ENCODE measurements at places on chromosomes 3 and 15.

DNA sequence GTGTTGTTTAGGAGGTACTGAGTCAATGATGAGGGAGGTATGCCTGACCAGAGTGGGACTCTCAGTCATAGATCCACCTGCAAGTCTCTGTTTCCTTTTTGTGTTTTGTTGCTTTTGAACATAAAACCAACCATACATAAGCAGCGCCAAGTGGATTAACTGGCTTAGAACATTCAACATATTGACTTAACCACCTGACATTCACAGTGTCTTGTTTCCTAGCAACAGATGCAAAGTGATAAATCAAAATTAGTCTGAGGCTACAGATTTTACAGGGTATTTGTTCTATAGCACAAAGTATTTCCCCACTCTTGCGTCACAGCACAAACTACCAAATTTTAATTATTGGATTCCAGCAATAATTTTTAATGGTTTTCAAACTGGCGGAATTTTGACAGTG lies 283.8 kb downstream of the BBX start:
- DNase-seq = no peak

- DNase-seq = no peak
These were observed 31.0 kb downstream of the FSTL1 start for GRCh38 chr3:120419797-120420196.

DNA sequence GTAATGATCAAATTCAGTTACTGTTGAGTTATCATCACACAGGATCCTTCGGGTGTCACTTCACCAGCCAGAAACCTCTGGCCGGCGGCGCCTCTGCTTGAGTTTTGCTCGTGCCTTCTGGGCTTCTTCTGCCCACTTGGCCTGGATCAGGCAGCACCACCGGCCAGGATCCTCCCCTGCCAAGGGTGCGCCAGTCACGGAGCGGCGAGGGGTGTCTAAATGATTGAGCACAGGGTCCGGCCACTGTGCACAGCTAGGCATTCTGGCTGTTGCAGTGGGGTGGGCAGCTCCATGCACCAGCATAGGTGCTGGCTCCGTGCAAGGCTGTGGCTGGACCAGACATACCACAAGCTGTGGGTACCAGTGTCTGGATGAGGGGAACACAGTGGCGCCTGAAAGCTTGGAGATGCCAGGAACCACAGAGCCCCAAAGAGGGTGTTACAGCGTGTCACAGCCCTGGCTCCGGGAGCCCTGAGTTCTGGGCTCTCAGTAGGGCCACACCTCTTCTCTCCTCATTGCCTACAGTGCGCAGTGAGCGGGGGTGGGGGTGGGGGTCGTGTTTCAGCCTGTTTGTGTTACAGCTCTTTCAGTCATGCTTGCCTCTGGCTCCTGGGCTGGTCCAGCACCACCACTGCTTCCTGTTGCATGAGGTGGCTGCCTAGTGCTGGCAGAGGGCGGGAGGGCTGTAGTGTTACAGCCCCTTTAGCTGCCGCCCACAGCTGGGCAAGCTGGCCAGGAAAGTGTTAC lies 169.4 kb downstream of the FNDC3B start:
- DNase-seq = no peak

DNA sequence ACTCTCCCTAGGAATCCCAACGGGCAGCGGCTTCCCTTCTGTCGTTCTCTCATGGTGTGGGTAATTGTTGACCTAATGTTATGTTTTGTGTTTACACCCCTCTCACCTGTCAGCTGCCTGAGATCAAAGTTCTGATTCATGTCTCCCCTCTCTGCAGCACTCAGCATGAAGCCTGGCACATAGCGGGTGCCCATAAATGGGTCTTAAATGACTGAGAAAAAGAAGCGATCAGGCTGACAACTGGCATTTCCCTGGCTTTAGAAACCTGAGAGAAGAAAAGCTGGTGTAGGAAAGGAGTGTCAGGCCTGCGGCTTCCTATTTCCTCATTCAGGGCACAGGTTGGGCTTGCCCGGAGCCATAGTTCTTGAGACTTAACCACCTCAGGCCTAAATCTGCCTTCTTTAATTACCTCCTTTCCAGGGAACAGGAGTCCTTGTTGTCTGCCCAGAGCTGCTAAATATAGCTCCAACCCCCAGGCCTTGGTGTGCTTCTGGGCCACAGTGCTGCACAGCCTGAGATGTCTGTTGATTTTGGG lies 31.8 kb downstream of the LPP start:
- no peak for DNase-seq

- no peak for DNase-seq
These were observed 84.4 kb downstream of the DNAJB8 start for GRCh38 chr3:128382221-128382807.

- DNase-seq = peak; percentile 17
These were observed 174.5 kb upstream of the LRIG1 start for GRCh38 chr3:66675366-66675765.

DNA sequence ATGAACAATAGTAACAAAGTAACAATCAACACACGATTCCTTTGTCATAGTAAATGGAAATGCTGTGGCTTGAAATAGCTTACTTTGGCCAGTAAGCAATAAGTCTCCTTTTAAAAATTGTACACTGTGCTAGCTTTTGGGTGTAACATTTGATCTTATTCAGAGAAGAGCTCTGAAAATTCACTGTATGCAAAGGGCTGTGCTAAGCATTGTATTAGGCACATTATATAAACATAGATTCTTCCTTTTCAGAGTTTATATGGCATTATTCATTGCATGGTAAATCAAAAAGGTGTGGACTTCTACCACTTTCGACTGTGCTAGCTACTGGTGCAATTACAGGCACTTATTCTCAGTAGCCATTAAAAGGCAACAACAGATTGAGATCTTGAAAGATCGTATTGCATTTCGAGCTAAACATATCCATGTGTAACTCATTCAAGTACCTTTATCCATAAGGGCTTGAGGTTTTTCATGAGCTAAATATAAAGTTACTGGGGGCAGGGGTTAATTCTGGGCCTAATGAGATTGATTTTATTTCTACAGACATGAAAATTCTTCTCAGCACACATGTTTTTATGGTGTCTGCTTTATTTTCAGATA lies 246.8 kb downstream of the NR1D2 start:
- no peak for DNase-seq

DNA sequence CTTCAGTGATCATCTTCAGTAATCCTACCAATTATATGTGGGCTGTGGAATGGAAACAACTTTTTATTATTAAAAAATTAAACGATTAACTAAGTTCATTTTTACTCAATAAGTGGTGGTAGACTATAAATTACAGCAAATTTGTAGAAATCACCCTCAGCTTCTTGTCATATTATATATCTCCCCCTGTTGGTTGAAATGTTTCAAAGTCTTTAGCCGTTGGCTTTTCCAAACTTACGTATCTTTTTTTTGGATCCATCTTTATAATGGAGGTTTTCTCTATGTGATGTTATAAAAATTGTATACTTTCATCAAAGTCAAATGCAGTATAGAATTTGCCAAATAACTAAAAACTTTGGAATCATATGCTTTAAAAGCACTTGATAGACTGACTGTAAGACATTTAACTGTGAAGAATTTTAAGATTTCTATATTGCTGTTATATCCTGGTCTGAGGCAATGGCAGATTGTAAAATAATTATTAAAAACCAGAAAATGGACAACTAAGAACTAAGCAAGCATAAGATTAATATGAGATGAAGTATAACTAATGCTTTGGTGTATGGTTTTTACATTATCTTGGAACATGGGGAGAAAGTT lies 44.7 kb downstream of the ATP11B start:
- no peak for DNase-seq

GRCh38 chr3:192207651-192208050 lies 519.7 kb downstream of the FGF12 start:
- DNase-seq = no peak

DNA sequence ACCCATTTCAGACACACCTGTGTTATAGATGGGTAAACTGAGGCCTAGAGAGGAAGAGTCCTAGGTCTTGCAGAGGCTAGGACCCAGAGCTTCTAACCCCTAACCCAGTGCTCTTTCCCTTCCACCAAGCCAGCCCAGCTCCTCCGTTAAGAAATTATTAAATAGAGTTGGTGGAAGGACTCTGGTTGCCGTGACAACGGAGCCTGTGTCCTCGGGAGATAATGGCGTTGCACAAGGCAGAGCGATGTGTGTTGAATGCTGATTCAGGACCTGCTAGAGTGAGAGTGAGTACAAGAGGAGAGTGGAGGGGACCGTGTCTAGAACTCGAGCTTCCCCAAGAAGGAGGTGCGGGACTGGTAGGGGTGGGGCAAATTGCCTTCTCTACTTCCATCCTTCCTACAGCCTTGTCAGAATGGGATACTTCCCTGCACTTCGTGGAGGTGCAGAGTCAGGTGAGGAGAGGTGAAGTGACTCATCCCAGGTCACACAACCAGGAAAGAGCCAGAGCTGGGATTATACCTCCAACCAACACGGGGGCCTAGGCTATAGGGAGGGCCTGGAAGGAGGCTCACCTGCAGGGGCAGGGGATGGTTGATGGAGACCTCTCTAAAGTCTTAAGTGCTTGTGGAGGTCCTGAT lies 8.6 kb downstream of the SLC6A1 start:
- DNase-seq = no peak

GRCh38 chr15:38229705-38230310 lies 22.8 kb upstream of the SPRED1 start:
- no peak for DNase-seq

DNA sequence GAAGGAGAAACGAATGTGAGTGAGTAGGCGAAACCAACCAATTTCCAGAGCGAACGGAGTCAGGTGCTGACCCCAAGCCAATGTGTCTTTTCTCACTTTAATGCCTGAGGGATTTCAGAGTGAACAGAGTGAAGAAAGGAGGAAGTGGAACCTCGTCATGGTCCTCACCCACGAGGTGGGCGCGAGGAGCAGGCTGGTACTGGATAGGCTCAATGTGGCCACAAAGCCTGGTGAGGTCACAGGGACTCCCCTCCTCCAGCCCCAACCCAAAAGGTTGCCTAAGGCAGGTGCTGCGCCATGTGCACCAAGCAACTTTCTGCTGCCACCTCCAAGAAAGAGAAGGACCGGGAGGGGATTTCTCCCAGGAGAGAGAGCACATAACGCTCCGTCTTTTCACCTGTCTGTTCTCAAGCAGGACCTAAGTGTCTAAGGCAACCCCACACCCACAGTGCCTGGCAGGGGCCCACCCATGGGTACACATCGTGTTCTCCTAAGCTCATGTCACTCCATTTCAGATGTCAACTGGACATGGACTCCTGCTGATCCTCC lies 3.8 kb downstream of the NRROS start:
- DNase-seq = no peak

DNA sequence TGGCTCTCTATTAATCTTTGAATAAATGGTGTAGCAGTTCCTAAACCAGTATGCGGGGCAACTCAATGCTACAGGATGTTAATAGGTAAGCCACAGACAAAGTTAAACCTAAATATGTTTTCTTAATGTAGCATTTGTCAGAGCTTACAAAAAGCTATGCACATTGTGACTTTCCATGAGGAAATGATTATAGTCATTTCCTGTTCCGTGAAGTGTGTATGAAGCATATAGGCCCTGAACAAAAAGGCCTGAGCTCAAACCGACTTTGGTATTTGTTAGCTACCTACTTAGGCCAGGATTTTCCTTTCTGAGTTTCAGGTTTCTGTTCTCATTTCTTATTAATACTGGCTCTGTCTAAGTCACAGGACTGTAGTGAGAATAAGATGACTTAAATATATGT lies 14.2 kb downstream of the ZNF80 start:
- DNase-seq = no peak

DNA sequence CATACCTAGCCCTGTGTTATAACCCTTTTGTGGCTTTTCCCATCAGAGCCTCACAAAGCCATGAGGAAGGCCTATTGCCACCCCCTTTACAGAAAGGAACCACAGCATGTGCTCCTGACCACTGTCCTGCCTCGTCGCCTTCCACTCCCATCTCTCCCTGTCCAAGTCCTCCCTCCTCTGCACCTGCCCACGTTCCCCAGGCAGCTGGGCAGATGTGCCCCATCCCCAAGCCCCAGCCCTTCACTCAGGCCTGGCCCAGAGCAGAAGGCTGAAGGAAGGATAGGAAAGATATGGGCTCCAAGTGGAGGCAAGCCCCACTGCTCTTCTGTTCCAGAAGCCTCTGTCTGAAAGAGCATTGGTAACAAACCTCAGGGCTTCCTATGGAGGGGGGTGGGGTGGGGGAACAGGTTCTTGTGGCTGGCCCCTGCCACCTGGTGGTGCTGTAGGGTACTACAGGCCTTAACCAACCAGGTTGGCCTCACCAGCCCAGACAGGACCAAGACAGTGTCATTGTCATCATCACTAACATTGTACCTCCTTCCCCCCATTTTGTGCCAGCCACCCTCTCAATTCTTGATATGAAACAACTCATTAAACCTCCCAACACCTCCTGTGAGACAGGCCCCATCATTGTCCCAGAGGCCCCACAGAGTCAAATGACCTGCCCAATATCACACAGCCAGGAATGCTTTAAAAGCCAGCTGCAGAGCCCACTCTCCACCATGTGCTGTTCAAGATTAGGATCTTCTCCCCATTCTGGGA lies 10.0 kb downstream of the POC1A start:
- DNase-seq = peak; percentile 41

DNA sequence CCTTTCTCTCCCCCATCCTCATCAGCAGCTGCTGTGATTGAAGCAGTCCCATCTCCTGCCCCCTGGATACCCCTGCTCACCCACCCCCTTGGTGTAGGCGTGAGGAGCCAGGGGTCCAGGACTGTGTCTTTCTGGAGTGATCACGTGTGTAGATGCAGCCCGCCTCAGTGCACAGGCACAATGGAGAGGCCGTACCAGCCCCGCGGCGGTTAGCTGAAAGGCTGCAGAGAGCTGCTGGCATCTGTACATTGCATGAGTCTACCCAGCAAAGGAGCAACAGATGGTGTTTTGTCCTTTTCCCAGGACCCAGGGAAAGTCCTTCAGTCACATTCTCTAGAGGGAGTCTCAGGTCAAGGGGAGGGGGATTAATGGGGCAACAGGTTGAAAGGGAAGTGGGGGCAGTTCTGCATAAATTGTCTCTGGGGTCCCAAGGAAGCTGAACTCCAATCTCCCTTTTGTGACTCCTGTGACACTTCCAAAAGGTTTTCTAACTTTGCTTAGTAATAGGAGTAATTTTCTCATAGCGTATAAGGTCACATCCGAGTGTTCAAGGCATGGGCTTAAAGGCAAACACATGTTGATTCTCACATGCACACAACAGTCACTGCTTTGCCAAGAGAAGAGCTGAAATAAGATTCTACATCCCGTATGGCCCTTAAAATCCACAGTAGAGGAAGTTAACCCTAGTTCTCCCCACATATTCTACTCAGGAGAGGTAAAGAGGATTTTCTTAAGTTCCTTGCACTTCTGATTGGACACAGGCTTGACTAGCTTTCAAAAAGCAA lies 7.1 kb downstream of the CSPG5 start:
- no peak for DNase-seq

- DNase-seq = no peak
These were observed 33.3 kb downstream of the CMTM6 start for GRCh38 chr3:32469151-32469874.

GRCh38 chr3:41681479-41681878 lies 280.4 kb downstream of the ULK4 start:
- DNase-seq = peak; percentile 94

All from non-pigmented ciliary epithelial cell (primary cell).